ENCODE measurements at places on chromosomes 2 and 18.

GRCh38 chr18:31206787-31207381, 44.2 kb upstream of the DSC1 start:
- DNase-seq: peak; percentile 29

- DNase-seq: no peak
These were observed 277.3 kb downstream of the PTPRM start for GRCh38 chr18:7844418-7844817.

DNA sequence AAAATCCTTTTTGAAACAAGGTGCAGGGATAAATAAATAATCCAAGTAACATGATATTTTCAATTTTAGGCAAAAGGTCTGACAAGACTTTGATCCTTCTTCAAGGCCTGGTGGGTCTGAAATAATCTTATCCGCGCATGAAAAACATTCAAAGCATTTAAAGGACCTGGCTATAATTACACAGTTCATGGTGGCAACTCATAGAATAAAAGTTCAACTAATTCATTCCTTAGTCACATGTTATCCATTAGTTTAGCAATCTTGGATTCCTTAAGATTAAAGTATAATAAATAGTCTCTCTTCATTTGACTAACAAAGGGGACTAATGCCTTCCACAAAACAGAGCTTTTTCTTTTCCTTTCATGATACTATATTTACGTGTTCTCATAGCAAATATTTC, 21.0 kb upstream of the SLC38A11 start:
- DNase-seq: no peak

GRCh38 chr2:232890896-232891601, 21.0 kb downstream of the SNORC start:
- peak; percentile 26 for DNase-seq

GRCh38 chr2:44974064-44974715, 32.7 kb downstream of the SIX3 start:
- DNase-seq: peak; percentile 71

DNA sequence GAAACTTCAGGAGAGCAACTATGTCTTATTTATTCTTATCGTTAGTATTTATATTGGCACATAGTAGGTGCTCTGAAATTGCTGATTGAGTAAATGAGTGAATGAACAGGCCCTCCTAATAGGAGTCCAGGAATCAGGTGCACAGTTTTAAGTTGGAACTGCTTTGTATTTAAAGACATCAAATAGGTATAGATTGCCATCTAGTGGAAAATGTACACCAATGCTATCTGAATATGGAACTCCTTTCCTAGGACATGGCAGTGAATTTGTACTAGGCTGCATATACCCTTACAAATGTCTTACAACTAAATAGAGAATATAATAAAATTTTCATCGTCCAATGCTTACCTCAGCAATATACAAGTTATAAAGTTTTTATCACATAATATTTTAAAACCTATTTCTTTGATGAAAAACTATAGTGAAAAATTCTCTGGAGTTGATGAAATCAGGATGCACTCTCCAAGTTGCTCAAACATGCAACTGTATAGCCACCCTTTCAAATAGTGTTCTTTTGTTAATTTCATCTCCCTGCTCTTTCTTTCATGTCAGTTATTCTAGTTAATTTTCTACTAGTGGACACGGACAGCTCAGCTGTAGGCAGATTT, 318.9 kb upstream of the SYT4 start:
- DNase-seq: peak; percentile 8

DNA sequence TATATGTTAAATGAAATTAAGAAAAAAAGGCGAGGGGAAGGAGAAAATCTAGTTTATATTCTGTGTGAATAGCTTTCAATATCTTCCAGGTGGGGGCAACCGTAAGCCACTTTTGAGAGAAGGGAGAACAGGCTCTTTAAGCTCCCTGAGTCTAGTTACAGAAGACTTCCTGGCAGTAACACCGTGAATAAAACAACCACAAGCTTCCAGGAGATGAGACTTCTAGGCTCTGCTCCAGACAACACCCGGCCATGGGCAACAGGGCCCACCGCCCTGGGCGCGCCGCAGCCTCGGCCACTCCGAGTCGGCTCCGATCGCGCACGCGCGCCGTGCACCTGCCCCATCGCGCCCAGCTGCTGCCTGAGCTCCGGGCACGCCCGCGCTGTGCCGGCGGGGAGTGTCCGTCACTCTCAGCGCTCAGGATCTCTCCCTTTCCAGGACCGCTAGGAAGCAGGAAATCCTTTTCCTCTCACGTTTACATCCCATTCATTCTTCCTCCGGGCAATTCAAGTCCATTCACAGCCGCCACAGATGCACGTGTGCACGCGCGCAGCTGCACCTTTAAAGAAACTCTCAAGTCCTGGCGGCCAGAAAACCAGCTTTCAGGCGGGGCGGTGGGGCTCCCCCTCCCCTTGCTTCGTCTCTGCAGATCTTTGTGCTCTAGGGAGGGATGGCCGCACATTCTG, 19.4 kb upstream of the PAX3 start:
- DNase-seq: peak; percentile 63

GRCh38 chr2:203820969-203821368, 46.6 kb upstream of the CTLA4 start:
- no peak for DNase-seq

GRCh38 chr2:10007921-10008808, 35.2 kb upstream of the KLF11 start:
- no peak for DNase-seq

GRCh38 chr18:80056095-80056494, 21.9 kb downstream of the RBFA start:
- DNase-seq: no peak

GRCh38 chr18:77811503-77811902, 561.9 kb downstream of the GALR1 start:
- no peak for DNase-seq

DNA sequence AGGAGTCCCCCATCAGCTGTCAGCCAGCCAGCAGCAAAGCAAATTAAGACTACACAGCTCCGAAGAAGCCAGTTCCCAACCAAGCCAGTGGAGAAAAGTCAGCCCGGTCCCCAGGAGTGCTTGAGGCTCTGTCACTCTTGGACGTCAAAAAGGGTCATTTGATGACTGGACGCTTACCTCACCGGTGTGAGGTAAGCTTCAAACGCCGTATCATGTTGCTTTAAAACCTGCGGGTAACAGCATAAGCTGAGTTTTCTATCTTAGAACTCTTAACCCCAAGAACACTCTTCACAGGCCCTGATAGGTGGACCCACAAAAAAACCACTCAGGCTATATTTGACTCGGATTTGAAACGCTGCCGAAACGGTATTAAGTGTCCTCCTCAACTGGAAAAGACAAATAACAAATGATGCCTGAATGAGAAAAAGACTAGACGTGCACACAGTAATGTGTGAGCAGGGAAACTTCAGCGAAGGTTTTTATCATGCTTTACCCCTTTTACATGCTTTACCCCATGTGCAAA, 682 bp upstream of the LNPK start:
- peak; percentile 12 for DNase-seq

DNA sequence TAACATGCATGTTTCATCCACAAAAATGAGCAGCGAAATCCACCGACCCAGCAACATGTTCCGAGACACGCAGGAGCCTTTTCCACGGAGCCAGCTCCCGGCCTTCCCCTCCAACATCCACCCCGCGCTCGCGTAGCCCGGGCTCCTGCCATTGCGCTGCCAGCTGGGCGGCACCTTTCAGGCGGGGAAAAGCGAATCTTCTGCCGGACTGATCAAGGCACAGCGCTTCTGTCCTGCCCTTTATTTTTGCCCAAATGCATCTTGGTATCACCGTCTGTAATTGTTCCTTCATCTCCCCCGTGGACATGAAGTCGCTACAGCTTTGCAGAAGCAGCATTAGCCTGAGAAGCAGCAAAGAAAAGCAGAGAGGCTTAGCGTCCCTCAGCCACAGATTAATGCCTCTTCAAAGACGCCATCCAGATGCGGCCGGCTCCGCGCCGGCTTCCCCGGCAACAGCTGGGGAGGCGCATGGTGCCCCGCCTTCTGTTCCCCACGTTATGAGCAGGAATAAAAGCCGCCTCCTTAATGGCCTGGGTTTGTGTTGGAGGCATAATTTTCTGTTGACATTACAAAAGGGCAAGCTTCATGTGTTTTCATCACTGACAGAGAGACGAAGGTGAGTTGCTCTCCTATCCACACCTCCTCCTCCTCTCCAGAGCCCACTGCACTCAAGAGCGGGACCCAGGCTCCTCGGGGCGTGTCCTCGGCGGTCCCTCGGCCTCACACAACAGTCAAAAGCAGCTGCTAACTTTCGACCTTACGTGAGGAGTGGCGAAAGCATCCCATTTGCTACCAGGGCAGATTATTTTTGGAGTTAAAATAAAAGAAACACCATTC, 122.1 kb upstream of the SALL3 start:
- no peak for DNase-seq

GRCh38 chr2:191291471-191291870, 46.3 kb downstream of the MYO1B start:
- no peak for DNase-seq

GRCh38 chr2:55869637-55870325, 53.8 kb downstream of the EFEMP1 start:
- DNase-seq: no peak

GRCh38 chr2:225457482-225457881, 58.0 kb downstream of the NYAP2 start:
- no peak for DNase-seq

DNA sequence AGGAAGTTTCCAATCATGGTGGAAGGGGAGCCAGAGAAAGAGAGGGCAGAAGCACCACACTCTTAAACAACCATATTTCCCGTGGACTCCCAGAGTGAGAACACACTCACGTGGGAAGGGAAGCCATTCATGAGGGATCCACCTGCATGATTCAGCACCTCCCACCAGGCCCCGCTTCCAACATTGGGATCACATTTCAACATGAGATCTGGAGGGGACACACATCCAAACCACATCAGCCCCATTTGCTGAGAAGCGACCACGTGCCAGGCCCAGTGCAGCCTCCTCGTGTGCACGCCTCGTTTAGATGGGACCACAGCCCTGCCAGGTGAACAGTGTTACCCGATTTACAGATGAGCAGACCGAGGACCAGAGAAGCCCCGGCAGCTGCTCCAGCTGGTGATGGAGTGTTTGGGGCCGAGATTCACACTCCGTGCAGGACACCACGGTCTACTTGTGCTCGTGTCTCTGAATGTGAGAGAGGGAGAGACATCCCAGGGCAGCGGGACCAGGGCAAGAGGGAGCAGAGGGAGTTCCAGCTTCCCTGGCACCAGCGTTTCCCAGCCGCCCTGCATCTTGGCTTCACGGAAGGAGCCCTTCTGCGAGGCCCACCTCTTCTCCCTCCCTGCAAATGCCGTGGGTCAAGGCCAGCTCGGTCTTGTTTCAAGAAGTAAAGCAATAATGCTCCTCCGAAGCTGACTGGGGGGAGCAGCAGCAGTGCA, 76.9 kb upstream of the ODC1 start:
- DNase-seq: no peak

DNA sequence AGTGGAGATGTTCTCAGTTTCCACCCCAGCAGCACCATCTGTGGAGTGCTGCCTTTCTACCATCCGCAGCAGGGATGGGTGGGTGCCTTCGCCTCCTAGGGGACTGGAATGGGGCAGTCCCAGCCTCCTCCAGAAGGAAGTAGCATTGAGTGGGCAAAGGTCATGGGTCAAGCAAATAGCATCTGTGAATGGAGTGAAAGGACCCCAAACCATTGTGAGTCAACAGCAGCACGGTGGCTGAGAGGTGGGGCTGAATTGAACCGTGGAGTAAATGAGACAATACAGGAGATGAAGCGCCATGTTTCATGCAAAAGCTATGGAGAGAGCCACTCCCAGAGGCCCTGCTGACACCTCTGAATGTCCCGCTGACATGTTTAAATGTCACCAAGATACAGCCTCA, 9.7 kb downstream of the GPR55 start:
- DNase-seq: no peak

DNA sequence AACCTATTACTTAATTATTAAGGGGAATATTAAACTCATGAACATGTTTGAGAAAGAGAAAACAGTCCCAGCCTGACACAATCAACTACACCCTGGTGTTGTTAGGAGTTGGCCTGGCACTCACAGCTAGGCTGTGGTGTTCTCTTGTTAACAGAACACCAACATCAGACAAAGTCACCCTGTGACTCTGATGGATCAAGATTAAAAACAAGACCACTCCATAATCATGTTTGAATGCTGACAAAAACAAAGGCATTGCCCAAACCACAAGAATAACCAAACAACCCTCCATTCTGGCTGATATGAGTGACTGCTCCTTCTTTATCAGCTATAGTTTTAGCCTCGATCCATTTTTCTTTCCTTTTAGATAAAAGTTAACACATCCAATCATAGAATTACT, 3.0 kb downstream of the BOLL start:
- DNase-seq: no peak

DNA sequence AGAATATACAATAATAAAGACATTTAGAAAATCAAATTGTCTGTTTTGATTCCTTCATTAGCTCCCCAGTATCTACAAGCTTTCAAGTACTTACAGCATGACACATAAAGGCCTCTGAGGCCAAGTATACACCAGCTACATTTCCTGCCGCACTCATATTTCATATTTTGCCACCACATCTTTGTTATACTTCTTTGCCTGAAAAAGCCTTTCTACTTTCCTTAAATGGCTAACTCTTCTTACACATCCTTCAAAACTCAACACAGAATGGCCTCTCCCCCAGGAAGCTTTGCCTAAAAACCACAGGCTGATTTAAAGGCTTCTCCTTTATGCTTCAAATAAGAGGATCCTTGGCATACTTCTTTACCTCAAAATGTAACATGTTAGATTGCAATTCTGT, 4.5 kb downstream of the STK17B start:
- no peak for DNase-seq

- DNase-seq: no peak
These were observed 921 bp downstream of the RPE start for GRCh38 chr2:210003359-210003758.

- DNase-seq: no peak
These were observed 567.2 kb downstream of the SATB2 start for GRCh38 chr2:198890490-198890889.

DNA sequence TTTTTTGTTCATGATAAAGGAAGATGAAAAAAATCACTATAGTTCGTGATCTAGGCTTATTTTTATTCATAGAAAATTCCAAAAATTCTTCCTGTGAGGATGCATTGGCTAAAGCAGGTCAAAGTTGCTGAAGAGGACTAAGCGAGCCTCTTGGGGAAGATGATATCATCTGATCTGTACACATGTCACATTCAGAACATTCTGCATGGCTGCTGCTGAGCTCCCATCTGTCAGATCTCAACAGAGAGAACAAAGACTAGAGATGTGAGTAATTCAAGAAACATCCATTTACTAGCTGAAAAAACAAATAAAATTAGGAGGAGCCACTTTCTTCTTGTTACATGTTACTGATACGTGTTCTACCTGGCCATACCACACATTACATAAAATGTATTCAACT, 518.6 kb upstream of the FSIP2 start:
- DNase-seq: peak; percentile 1

GRCh38 chr2:207274530-207275189, 108.9 kb upstream of the KLF7 start:
- DNase-seq: no peak

Data from HTR-8/SVneo (cell line).